ENCODE measurements at places on chromosomes 6 and 20.

DNA sequence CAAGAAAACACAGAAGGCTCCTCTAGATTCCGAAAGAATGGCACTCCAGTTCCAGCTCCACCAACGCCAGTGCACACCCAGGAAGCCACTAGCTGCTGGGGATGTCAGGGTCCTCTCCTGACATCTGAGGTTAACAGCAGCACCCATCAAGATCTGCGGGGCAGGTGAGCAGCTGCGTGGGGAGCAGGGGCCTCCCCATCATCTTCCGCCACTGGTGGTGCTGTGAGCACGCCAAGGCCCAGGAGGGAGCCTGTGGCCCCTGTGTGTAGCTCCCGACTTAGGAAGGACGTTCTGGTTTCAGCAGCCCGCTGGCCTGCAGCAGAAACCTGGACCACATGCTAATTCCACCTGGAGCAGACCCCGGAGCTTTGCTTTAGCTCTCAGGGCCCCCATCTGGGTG, 386.2 kb downstream of the TAF4 start:
- DNase-seq, result no peak

DNA sequence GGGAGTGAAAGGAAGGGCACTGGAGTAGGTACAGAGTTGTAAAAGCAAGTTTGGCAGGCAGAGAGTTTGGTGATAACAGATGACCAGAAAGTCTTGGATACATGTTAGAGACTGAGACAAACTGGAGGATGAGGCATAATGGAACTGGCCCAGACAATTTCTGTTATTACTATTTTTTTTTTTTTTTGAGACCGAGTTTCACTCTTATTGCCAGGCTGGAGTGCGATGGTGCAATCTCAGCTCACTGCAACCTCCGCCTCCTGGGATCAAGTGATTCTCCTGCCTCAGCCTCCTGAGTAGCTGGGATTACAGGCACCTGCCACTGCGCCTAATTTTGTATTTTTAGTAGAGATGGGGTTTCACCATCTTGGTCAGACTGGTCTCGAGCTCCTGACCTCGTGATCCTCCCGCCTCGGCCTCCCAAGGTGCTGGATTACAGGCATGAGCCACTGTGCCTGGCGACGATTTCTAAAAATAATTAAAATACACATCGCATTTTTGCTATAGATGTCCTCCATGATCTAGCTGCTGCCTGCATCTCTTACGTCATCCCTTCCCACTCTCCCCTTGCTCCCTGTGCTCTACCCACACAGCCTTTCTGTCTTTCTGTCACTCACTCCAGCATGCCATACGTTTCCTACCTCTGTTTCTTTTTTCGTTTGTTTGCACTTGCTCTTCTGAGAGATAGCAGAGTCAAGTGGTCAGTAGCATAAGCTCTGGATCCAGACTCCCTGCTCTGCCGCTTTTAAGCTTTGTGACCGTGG, 23.5 kb downstream of the MAPK14 start:
- DNase-seq, result no peak

DNA sequence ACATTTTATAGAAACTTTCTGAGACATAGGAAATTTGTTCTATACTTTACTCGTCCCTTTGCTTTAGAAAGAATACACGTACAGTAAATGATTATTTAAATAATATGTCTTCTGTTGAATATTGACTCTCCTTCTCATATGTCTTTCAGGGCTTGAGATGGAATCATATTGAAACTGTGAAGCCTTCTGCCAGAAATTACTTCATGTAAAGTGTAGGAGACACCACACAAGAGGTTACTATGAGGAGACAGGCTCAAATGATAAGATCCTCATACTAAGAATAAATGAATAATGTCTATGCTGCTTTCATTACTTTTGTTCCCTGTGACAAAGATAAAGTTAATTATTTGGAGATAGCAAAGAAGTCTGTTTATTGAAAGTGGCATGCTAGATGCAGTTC, 1240.3 kb upstream of the MAP3K7 start:
- DNase-seq, result no peak

- no peak for DNase-seq
These were observed 120.0 kb downstream of the SIM1 start for GRCh38 chr6:100344761-100345160.

GRCh38 chr6:139533171-139533570, 158.7 kb upstream of the CITED2 start:
- no peak for DNase-seq

DNA sequence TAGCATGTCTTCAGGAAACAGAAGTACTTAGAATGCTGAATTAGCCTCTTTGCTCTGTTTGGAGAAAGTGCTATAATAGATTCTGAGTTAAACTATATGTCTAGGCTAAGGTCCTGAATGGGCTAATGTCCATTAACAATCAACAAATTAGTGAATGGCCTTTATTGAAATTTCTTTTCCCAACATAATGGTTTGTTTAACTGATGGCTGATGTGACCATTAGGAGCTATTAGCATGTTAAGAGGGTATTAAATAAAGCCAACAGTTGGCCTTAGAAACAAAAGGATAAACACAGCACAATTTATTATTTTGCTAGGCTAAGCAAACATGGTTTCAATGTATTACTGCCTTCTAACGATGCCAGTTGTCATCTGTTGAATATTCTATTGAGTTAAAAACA, 234.3 kb upstream of the HS3ST5 start:
- no peak for DNase-seq

GRCh38 chr6:6484681-6485080, 103.8 kb upstream of the LY86 start:
- no peak for DNase-seq

DNA sequence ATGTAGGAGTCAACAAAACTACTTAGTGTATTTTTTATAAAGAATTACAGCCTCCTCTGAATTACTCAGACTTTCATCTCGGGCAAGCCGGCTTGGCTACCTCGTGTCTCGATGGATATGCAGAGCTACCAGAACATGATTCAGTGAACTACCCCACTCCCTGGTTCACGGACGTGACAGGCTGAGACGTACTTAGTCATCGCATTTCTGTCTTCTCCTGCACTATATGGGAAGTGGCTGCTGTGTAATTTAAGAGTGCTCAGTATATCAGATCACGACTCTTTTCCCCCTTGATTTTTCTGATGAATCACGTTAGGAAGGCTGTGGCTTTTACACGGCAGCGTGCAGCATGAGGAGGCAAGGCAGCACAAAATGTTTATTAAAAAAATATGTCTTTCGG, 302.7 kb upstream of the ZFP64 start:
- peak; percentile 77 for DNase-seq

- no peak for DNase-seq
These were observed 14.0 kb upstream of the LOC128125822 start for GRCh38 chr6:63558278-63558677.

DNA sequence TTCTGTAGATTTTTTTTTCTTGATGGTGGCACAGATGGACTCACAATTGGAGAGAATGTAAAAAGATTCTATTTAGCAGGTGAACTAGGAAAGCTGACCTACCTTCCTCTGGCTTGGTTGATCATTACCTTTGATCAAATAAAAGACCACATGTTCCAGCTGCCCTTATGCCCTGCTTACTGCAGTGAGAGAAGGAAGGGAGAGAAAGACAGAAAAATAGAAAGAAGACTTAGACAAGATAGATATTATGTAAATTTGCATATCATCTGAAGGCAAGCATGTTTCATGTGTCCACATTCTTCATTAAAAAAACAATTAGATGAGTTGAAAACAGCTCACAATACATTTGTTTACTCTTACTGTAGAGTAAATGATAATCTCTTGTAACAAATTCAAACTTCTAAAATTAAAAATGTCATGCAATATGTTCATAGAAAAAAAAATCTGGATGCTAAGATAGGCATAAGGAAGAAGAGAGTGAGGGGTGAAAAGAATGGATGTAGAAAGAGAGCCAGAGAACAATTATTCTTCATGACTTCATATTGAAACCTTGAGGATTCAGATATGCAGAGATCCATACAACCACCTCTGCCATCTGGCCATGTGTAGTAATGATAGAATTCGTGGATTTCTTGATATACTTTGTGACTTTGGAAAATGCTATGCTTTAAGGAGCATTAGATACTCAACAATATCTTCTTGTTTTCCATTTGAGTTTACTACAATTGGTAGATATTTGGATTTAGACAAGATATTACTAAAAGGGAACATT, 71.7 kb downstream of the RFX6 start:
- DNase-seq, result no peak

GRCh38 chr6:123480986-123481385, 155.8 kb downstream of the TRDN start:
- DNase-seq, result no peak

DNA sequence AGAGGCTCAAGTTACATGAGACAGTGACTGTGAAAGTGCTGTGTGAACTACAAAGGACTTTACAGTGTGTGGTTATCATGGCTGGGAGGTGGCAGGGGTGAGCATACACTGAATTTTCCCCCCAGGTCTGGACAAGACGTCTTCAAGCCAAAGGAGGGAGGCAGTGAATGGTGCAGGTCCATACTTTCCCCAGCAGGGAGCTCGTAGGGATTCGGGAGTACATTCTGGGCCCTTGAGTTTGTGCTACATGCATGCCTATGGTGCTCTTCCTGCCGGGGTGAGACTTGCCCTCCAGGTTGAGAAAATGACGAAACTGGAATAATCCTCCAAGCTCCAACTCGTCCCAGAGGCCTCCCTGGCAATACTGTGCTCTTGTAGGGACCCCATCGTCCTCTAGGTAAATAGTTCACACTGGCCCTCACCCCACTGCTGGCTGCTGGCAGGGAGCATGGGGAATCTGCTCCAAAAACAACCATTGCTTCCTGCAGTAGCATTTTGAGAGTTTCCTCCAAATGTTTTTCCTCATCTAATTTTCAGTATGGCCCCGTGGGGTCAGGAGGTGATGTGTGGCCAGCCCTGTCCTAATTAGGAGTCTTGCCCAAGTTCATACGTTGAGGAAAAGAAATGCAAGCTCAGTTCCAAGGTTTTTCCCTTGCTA, 57.6 kb downstream of the ZNF831 start:
- no peak for DNase-seq

DNA sequence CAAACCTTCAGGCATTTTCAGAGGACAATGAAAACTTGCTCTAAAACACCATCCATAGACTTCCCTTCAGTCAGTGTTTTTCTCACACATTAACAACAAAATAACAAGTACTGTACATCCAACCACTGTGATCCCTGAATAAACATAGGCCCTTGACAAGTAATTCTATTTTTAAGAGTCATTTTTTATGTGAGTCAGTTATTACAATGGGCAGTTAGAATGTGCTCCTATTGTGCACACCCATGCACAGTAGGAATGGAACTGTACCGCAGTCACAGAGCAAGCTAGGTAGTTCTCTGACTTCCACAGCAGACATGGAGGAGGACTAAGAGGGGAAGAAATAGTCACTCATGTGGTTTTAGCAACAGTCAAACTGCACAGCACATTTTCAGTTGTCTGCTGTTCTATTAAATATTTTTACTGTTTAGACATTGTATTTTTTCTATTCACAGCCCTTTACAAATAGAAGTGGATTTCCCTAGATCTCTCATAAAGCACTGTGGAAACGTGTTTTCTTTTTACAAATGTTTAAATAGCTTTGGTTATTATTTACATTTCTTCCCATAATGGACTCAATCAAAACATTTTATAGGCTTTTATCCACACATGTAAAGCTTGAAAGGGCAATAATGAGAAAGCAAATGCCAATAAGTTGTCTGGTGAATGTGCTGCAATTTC, 100.4 kb downstream of the JAG1 start:
- no peak for DNase-seq

DNA sequence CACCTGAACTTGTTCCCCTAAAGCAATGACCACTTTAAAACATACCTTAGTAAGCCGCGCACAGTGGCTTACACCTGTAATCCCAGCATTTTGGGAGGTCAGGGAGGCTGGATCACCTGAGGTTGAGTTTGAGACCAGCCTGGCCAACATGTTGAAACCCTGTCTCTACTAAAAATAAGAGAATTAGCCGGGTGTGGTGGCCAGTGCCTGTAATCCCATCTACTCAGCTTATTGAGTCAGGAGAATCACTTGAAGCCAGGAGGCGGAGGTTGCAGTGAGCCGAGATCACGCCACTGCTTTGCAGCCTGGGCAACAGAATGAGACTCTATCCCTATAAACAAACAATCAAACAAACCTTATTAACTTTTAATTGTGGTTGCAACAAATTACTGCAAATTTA, 1.6 kb upstream of the RAET1E start:
- no peak for DNase-seq

DNA sequence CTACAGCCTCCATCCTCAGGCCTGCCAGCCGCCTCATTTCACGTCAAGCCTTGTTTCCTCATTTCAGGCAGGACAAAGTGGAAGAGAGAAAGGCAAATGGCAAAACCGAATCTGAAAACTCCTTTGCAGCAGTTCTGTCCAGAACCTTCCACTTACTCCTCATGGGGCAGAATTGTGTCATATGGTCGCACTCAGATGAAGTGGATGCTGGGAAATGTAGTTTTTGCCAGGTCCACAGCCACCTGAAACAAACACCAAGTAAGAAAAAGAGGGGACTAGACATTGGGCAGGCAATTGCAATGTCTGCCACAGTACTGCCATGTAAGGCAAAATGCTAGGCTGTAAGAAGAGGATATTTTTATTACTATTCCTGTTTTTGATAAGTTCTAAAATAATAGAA, 44.9 kb downstream of the ISM1 start:
- DNase-seq, result no peak

DNA sequence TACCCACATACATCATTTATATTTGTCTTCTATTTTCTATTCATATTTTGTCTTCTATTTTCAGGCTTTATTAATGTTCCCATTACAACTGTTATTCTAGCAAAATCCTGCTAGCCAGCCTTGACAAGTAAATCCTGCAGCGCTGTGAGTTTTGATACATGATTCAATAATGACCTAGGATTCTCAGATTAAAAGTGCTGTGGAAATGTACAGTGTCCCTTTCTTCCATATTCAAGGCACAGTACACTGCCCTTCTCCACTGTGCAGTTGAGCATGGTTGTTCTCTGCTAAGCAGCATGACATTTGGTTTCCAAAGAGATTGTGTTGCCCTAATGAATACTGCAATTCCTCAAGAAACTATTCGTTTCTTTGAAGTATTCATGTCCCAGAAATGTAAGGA, 5.8 kb upstream of the HEY2 start:
- DNase-seq, result no peak

- DNase-seq, result no peak
These were observed 32.8 kb downstream of the FAM8A1 start for GRCh38 chr6:17632934-17633333.

DNA sequence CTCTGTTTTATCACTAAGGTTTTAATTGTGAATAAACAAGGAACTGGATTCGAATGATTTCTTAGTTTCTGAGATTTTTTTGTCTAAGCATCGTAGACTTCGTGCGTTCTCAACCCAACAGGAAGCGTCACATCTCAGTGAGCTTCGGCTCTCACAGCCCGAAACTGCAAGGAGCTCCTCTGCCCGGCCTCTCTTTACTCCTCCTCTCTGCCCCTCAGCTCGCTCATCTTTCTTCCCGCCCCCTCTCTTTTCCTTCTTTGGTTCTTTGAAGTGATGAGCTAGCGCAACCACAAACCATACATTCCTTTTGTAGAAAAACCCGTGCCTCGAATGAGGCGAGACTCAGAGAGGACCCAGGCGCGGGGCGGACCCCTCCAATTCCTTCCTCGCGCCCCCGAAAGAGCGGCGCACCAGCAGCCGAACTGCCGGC, 480 bp upstream of the NT5E start:
- peak; percentile 46 for DNase-seq

GRCh38 chr6:47661960-47662359, 36.4 kb upstream of the ADGRF4 start:
- no peak for DNase-seq

- no peak for DNase-seq
These were observed 126.7 kb upstream of the NEDD9 start for GRCh38 chr6:11358904-11359830.

- DNase-seq, result no peak
These were observed 36.2 kb upstream of the NANP start for GRCh38 chr20:25659999-25660398.

- DNase-seq, result no peak
These were observed 73.6 kb downstream of the RSPH3 start for GRCh38 chr6:158926414-158926813.

All from stimulated activated CD4-positive, alpha-beta T cell treated with anti-CD3 and anti-CD28 coated beads, Interleukin-4, amount 100 ng/mL, for 24 hours (primary cell).